Activated CD4-positive, CD25-positive, alpha-beta regulatory T cell treated with anti-CD3 and anti-CD28 coated beads, Interleukin-2, amount 50 U/mL, for 24 hours (primary cell): ENCODE measurements at places on chromosomes 12 and 14.

DNA sequence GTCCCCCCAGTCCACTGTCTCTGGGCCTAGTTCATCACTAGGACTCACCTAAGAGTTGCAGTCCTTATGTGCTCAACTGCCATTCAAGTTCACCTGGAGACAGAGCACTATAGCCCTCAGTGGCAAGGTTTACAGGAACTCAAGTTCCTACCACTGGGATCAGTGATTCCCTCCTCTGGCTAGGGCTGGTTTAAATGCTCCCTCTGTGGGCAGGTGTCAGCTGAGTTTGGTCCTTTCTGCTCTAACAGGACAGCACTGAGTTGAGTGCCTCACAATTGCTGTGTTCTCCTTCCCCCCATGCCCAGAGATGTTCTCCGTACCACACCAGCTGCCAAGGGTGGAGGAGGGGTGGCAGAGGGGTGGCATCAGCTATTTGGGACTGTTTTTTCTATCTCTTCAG, 20.8 kb upstream of the SAV1 start:
- ATAC-seq = no peak

DNA sequence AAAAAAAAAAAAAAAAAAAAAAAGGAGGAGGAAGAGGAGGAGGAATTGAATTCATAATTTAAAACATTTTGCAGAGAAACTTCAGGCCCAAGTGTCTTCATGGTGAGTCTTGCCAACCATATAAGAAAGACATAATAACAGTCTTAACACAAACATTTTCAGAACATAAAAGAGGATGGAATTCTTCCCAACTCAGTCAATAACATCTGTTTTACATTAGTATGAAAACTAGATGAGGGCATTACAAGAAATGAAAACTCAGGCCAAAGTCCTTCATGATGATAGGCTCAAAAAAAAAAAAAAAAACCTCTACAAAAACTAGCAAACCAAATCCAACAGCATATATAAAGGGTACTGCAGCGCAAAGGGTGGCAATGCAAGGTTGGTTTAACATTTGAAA, 151.6 kb downstream of the FOXA1 start:
- ATAC-seq = no peak

DNA sequence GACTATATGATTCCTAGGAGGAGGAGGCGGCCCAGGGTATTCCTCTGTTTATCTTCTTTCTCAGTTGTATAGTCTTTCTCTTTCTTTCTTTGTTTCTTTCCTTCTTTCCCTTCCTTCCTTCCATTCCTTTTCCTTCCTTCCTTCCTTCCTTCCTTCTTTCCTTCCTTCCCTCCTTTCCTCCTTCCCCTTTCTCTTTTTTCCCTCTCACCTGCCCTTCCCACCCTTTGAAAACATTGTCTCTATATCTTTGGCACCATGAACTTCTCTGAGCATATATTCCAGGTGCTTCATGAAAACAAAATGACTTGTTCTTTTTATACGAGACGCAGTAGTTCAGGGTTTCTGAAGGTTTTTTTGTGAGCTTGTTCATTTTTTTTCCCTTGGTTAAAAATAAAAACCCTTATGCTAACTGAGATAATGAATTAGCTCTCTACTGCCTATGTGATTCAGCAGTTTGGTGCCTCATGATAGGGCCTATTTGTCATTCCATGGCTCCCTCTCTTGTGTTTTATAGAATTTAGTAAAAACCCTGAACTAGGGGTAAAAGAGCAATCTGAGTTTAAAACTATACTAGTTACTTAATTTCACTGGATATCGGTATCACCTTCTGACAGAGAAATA, 3.2 kb upstream of the TESPA1 start:
- ATAC-seq = no peak

DNA sequence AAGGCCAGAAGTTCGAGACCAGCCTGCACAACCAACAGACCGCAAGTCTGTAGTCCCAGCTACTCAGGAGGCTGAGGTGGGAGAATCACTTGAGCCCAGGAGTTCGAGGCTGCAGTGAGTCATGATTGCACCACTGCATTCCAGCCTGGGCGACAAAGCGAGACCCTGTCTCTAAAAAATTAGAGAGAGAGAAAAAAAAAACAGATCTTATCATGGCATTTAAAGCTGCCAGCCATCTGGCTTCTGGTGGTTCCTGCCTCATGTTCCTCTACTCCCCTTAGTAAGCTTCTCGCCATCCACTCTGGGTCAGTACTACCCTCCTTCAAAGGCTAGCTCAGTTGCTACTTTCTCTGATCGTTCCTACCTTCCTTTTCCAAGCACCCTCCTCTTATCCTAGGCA, 16.1 kb downstream of the CLSTN3 start:
- no peak for ATAC-seq

- ATAC-seq = no peak
Observed at GRCh38 chr12:103442182-103442555, 53.6 kb downstream of the C12orf42 start.

- no peak for ATAC-seq
Observed at GRCh38 chr12:131896811-131897270, 2.4 kb downstream of the ULK1 start.

GRCh38 chr12:67147030-67147429, 122.1 kb upstream of the CAND1 start:
- no peak for ATAC-seq

DNA sequence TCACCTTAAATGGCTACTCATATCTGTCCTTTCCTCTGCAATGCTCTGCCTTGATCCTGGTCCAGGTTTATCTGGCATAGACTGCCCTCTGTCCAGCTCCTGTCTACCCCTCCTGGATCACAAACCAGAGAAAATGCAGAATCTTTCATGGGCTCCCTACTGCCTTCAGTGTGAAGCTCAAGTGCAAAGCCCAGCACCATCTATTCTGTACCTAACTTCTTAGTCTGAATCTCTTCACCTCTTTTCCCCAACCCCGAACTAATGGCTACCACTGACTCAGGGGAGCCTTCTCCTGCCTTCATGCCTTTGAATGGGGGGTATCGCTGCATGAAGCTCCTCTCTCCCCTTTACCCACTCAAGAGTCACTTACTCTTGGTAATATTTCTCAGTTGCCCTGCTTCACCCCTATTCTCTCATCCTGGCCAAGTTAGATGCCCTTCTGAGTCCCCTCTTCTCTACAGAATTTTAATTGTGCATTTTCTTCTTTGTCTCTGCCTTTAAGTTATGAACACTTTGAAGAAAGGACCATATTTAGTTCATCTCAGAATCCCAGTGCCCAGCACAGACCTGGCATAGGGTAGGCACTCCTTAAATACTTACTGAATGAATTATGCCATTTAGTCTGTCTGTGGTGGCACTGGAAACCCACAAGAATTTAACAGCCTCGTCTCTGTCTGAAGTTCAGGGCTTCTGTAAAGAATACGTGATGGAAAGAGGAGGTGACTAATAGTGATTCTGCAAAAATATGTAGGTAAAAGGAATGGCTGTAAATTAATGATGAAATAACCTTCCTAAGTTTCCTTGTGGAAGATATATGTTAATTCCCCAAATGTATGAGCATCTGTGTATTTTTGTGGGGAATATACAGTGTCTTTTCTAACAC, 191.3 kb upstream of the AMIGO2 start:
- peak; percentile 86 for ATAC-seq

DNA sequence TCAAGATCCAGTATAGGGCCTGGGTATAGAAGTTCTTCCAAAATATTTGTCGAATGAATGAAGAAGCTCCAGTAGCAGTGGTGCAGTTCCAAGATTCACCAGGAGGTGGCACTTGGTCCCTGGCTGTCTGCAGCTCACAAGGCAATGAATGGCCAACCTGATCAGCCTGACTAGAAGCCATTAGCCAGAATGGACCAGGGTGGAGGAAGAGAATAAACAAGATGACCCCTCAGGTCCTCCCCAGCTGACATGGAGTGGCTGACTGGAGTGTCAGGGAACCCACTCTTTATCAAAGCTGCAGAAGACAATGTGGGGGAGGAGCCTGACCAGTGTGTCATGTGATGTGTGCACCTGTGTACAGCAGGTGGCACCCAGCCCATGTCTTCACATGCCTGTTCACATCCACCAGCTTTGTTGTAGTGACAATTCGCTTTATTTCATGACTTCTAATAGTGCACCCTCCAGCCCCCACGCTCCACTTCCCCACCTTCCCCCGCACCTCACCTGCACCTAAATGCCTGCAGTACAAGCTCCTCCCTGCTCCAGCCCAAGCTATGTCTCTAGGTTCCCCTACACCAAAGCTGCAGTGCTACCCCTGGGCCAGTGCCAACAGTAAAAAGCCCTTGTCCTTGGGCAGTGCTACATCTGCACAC, 3.0 kb downstream of the LTBP2 start:
- peak; percentile 40 for ATAC-seq

- ATAC-seq = no peak
Observed at GRCh38 chr12:70078161-70078560, 165.1 kb upstream of the CNOT2 start.

GRCh38 chr14:86933958-86934595, 1058.9 kb downstream of the GALC start:
- ATAC-seq = no peak

GRCh38 chr12:119772431-119772830, 104.5 kb downstream of the PRKAB1 start:
- ATAC-seq = no peak

DNA sequence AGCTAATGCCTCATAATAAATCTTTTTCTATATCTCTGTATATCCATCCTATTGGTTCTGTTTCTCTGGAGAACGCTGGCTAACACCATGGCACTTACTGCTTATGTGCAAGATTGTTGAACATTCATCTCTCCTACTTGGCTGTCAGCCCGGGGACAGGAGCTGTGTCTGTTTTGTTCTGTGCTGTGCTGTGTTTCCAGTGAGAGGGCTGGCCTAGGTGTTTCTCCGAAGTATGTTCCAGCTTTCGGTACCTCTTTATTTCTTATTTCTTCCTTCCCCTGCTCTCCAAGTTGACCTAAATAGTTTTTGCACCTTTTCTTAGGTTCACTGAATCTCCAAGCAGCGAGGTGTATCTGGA, 18.8 kb upstream of the NR4A1 start:
- ATAC-seq = no peak

GRCh38 chr12:108141600-108142130, 12.6 kb downstream of the WSCD2 start:
- no peak for ATAC-seq

GRCh38 chr14:88492272-88493089, 62.3 kb downstream of the PTPN21 start:
- peak; percentile 36 for ATAC-seq

DNA sequence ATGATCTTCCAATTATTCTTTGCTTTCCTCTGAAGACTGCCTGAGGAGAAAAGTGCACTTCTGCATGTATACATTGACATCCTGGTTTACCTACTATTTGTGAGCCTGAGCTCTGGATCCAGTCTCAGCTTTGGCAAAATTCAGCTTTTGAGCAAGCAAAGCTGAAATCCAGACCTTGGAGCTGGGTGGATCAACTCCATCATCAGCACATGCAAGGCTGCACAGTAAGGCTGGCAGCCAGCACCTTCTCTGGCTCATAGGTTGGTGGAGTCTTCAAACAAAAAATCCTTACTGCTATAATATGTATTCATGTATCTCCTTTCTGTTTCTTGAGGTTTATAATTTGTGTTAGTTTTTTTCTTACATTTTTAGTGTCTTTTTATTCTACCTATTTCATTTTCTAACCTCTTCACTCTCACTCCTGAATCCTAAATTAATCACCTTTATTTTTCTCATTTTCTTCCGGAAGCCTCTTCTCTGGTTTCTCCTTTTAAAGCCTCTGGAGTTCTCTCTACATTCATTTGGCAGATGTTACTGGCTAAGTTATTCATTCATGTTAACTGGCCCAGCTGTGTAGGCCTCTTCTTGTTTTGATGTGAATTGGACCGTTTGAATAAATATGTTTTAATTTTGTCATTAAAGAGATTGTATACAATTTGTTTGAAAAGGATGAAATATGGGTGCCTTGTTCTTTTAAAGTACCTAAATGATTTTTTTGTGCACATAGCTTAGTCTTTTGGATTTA, 224.8 kb downstream of the DACT1 start:
- no peak for ATAC-seq

GRCh38 chr12:105738051-105738450, 400.7 kb downstream of the NUAK1 start:
- ATAC-seq = no peak

DNA sequence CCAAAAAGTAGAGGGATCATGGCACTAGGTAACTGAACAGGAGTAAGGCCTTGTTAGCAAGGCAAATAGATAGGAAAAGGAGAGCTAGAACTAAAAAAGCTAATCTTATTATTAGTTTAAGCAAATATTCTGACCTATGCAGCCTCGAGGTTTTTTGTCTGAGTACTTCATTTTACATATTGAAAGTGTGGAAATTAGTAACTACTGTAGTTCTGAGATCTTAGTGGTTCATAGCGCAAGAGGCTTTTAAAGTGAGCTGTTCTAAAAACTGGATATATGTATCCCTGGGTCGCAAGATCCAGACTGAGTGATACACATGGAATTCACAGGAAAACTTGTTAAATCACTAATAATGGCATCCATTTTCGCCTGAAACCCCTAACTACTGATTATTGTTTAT, 411.0 kb upstream of the SOX5 start:
- ATAC-seq = no peak

DNA sequence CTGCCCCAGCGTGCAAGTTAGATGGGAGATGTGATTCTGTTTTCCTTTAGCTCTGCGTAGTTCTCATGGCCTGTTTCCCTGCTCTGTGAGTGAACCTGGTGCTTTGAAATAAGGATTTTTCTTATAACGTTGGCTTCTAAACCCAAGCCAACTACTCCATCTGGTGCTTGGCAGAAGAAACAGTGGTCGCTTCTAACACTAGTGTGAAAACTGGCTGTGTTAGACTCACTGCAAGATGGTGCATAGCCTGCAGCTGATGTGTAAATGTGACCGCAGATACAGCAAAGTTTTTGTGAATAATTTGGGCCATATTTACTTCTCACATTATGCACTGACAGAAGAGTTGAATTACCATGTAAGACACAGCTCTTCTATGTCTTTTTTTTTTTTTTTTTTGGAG, 12.2 kb downstream of the GTF2H3 start:
- ATAC-seq = no peak

DNA sequence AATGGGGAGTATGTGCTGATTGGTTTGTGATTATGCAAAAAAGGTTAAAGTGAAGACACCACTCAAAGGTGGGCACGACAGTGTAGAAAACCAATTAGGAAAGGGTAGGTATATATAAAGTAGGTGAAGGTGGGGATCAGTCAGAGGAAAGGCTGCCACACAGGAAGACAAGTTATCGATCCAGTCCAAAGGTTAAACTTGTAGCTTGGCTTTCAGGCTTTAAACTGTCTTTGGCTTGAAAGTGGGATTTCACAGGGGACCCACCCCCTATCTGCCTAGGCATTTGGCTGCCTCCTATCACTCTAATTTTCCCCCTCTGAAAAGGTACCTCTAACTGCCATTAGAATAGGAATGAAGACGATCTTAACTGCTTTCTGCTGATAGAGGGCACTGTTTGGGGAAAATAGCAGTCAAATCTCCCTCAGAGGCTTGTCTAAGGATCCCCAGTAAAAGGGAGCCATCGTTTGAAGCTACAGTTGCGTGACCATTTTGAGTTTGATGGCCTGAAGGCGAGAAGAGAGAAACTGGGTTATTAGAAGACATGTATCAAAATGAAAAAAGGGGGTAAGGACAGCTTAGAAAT, 250.2 kb downstream of the GPHN start:
- no peak for ATAC-seq

DNA sequence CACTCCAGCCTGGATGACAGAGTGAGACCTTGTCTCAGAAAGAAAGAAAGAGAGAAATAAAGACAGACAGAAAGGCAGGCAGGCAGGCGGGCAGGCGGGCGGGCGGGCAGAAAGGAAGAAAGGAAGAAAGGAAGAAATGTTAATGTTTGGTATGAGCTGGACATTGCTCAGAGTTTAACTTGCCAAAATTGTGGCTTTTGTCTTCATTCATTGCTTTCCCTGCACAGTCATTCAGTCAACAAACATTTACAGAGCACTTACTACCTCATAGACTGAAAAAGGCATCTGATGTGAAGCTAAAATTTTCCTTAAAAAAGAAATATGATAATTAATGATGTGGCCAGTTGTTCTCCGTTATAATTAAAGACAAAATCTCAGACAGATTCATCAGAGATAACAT, 247.1 kb downstream of the SPTSSA start:
- ATAC-seq = no peak
